ENCODE measurements at places on chromosomes 7 and 10.

DNA sequence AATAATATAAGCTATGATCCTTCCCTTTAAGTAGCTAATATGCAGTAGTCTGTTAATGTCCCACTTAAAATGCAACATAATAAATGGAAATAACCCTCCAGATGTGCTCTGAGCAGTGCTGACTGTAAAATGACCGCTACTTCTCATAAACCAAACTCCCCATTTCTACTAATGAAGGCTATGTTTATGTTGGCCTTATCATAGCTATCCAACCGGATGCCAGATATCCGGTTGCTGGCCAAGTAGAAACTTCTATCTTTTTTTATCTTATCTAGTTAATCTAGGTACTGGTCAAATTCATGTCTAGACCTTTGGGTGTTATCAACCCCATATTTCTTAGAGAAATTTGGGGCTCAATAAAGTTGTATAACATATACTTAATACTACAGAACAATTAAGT is 56.6 kb downstream of the CHRM2 start:
- DNase-seq = peak; percentile 3

DNA sequence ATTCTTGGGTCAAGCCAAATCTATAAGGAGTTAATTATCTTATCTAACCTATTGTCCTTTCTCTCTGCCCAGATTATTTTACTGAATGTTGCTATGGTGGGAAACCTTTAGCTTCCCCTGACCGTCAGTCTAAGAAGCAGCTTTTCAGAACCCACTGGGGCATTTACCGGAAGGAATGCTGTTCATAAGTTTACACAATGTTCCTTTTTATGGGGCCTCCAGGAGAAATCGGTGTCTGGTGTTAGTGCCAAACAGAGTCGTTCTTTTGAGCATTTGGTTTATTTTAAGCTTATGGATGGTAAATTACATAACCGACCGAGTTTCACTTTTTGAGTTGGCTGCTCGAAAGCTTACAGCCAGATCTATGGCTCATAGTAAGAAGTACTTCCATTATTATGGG is 111.9 kb downstream of the CACNB2 start:
- no peak for DNase-seq

- no peak for DNase-seq
Measured at GRCh38 chr7:16603633-16604032, 41.9 kb downstream of the ANKMY2 start.

DNA sequence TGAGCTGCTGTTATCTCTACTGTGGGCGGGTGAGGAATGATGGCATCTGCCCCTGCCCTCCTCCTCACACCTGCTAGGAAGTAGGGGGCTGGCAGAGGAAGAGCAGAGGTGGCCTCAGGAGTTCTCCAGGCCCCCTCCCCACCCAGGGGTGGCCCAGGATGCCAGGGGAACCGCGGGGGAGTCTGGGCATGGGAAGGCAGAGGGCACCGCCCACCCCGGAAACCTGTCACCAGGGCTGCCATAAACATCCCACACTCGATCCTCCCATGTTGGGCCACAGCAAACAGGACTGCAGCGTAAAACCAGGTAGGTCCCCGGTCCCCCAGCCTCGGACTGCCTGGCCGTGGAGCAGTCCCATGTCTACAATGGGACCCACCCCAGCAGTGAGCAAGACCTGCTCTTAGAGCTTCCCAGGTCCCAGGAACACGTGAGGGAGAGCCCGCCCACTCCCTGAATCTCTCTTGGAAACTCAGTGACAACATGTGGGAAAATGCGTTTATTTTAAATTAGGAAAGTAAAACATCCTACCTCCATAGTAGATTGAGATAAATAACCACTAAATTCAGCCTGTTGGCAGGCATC is 23.4 kb downstream of the EBF3 start:
- no peak for DNase-seq

DNA sequence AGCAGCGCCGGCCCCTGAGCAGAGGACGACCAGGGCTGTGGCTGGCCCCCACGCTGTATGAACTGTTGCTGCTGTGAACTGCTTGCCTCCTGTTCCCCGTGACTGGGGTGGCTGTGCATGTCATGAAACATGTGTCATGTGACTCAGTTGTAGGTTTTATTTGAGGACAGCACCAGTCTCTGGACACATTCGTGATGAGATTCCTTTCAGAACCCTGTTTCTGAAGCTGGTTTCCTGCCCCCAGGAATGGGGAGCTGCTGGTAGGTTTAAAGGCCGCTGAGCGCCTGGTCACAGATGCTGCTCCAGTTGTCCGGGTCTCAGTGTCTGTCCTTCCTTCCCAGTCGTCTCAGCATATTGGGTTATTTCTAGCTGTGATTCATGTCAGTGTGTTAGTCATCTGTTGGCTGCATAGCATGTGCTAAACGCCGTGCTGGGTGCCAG is 79.1 kb upstream of the PPIF start:
- DNase-seq = no peak

DNA sequence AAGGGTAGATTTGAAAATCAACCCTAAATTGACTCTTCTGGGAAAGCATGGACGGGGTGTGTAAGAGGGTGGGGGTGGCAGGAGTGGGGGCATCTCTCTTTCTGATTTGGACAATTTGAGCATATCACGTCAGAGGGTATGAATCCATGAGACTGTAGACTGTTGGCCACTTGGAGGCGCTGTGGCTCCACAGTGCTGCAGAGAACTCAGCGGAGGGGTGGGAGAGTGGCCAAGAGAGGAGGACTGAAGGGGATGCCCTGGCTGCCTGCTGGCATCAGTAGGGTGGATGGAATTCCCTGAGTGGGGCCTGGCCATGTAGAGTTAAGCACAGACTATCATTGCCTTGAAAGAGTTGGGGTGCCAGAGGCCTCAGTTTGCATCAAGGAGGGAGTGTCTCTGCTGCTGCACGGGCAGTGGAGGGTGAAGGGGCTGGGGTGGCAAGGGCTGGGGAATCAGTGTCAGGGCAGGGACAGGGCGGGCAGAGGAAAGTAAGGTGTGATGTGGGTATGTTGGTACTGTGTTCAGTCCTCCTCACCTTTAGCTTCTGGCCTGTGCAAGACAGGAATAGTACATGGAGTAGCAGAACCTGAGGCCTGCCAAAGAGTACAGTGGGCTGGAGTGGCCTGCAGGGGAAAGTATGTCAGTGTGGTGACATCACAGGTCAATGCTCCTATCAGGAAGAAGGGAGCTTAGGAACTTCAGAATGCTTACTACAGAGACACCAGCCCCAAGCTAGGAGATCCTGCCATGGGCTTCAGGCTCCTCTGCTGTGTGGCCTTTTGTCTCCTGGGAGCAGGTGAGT is 133.5 kb upstream of the PRSS58 start:
- DNase-seq = no peak

- no peak for DNase-seq
Measured at GRCh38 chr7:36096460-36097095, 56.5 kb upstream of the EEPD1 start.

DNA sequence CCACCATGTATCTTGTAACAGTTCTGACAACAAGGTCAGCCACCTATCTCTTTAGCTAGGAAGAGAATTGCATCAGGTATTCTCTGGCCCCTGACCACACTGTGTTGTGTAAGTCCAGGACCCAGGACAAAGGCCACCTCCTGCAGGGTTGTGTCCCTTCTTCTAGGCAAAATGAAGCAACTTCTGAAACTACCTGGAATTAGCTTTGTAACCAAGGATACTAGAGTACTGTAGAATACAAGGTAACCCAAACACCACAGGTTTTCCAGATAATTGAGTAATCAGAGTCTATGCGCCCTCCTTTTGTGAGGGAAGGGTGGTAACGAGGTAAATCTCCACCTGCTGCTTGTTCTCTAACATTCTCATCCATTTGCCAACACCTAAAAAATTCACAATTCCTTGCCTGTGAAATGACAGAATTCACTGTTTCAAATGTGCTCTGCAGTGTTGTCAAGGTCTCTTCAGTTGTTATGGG is 51.7 kb downstream of the SGMS1 start:
- no peak for DNase-seq

- DNase-seq = no peak
Measured at GRCh38 chr7:44667190-44667589, 60.8 kb downstream of the OGDH start.
